ENCODE measurements at places on chromosomes 6 and 20. TPM values are rescaled to one million over a fixed set of nuclear protein-coding genes. Genes with fewer than 3 reads are reported as not detected.

BMP7 gene
- total RNA-seq: 0.16 TPM

DNA sequence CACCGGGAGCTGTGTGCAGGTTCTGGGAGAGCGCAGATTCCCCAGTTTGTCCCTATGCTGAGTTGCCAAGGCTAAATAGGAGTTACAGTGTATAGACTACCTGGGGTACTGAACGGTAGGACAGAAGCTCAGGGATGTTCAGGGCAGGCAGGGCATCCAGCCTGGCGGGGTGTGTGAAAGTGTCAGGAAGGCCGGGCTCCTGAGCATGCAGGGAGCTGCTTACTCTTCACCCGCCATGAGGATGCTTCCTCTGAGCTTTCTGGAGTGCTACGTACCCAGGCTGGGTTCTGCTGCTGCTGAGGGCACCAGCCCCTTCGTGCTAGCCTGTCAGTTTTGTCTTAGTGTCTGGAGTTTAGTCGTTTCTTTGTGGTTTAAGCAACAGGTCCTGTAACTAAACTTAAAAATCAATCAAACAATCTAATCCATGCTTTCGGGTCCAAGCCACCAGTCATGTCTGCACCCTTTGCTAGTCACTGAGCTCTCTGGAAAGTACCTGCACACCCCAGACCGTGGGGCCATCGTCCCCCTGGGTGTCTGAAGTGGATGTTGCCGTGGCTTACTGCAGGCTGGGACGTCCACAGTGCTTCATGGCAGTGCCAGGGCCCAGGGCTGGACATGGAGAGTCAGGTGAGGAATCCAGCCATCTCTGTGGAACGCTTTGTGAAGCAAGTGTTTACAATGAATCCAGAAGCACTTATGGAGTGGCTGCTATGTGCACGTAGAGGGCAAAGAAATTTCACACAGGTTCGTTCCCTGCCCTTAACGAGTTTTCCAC, 220.3 kb upstream of the SNX9 start:
- peak; percentile 82 for DNase-seq

DNA sequence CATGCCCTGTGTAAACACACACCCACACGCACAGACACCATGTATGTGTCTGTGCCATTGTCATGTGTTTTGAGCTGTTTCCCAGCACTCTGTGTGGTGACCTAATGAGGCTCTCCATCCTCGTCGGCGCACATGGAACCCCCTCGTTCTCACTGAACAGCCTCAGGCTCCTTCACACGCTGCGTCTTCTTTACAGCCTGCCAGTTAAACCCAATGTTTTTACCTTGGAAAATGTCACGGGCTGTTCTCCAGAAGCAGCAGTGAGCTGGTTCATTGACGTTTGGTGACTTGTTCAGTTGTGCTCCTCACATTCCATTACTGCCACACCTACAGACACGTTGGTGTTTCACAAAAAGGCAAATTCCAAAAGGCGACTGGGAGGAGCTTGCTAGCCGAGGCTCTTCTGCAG, 201.0 kb upstream of the FOXQ1 start:
- DNase-seq: no peak

CCDC170 gene
- 2.4 TPM for total RNA-seq

- no peak for DNase-seq
Measured at GRCh38 chr6:113879186-113880096, 22.3 kb downstream of the MARCKS start.

ZBP1 gene
- total RNA-seq: 0.26 TPM

HMGA1 gene
- 32.3 TPM for total RNA-seq

GRCh38 chr20:9615766-9616454, 101.5 kb downstream of the LAMP5 start:
- DNase-seq: no peak

Data from mesenteric fat pad (tissue), 1 donor.